ENCODE measurements at places on chromosomes 6 and 20.

DNA sequence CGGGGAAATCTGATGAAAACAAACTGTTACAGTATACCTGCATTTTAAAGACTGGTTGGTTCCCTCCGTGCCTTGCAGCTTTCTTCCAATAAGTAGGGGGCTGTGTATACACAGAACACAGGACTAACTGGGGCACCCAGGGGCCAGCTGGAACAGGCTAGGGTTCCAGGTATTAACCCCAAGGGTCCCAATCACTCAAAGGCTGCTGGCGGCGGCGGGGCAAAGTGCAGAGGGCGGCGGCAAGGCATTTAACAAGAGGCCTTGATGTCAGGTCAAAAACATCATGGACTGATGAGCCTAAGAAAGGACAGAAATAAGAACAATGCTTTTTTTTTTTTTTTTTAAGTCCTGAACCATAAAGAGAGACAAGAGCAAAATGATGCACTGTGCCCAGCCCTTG, 2.5 kb downstream of the PMEPA1 start:
- no peak for DNase-seq

- DNase-seq = peak; percentile 20
Measured at GRCh38 chr6:43951063-43951755, 176.0 kb downstream of the MRPL14 start.

DNA sequence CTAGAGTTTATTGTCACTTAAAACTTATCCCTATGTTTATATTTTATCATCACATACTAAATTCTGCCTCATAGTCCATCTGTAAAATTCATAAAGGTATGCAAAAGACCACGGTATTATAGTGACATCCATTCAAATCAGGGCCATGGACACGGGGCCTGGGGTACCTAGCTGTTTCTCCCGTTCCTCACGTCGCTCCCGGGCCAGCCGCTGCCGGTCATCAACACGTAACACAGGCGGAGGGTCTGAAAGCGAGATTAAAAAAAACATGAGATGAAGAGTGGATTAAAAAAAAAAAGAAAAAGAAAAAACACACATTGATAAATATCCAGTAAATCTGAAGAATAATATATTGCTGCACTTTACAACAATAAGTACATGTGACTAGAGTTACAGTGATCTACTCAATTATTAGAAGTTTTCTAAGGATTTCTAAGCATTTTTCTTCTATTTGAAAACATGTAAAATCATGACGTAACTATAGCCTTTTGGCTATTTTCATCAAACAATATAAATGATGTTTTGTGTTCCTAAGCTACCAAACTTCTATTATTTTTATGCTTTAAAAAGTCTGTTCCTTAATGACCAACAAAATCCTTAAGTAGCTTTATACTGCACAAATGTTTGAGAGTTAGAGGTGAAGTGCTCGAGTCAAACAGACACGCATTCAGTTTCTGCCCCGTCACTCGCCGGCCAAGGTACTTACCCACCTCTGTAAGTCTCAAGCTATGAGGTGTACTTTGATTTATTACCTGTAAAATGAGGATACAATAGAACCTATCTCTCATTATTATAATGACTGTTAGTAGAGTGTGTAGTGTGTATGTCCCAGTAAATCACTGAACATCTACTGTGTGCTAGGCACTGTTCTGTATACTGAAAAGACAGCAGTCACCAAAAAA, 122.1 kb upstream of the BCLAF1 start:
- no peak for DNase-seq

- no peak for DNase-seq
Measured at GRCh38 chr6:111736005-111736608, 130.4 kb upstream of the TRAF3IP2 start.

DNA sequence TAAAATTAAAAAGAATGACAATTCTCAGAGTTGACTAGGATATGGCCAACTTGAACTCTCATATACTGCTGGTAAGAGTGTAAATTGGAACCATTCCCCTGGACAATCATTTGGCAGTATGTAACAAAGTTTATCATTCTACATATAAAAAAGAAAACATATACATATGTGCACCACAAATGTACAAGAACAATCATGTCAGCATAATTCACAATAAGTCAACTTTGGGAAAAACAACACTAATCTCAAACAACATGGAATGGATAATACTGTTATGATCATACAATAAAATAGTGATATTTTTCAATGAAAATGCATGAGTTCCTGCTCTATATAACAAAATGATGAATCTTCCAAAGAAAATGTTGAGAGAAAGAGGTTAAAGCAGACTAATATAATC, 1078.7 kb upstream of the EPHA7 start:
- no peak for DNase-seq

DNA sequence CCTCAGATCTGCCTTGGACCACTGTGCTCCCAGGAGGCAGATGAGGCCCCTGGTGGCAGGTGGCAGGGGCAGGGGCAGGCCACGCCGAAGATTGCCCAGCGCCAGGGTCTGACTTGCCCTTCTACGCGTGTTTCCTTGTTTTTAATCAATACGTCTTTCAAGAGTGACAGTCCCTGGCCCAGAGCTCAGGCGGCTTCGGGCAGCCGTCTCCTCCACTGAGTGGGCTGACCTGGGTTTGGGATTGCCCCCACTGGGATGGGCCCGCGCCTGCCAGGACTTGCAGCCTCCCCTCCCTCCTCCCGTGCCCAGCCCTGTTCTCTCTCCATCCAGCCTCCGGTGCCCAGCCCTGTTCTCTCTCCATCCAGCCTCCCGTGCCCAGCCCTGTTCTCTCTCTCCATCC, 21.2 kb downstream of the FRMD1 start:
- no peak for DNase-seq
